Epithelial cell of esophagus (primary cell): ENCODE measurements at places on chromosomes 6 and 20.

GRCh38 chr20:60482221-60483008 is 524.2 kb downstream of the CDH26 start:
- no peak for DNase-seq

DNA sequence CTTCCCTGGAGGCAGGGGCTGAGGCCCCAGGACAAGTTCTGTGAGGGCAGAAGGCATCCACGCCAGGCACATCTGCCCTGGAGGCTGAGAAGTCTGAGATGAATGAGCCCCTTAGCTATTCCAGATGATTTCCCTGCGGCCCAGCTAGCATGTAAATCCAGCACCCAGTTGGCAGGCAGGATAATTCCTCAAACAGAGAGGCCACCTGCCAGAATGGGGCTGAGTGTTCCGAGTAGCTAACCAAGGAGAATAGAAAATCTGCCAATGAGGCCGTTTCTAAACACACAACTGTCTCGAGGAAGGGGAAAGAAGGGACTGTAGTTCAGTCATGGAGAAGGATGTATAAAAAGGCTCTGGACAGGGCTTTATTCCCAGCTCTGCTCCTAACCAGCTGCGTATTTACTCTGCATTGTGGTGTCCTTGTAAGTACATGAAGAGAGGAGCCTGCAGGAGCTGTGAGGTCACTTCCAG is 211.4 kb upstream of the CDYL start:
- no peak for DNase-seq

- peak; percentile 77 for DNase-seq
Observed at GRCh38 chr6:116447496-116448011, 13.6 kb upstream of the CALHM6 start.

GRCh38 chr6:31096656-31097055 is 15.7 kb downstream of the C6orf15 start:
- DNase-seq: no peak

GRCh38 chr20:56428410-56428809 is 16.4 kb downstream of the CASS4 start:
- DNase-seq: peak; percentile 36

- DNase-seq: peak; percentile 71
Observed at GRCh38 chr6:29813809-29814208, 13.8 kb upstream of the HLA-G start.

DNA sequence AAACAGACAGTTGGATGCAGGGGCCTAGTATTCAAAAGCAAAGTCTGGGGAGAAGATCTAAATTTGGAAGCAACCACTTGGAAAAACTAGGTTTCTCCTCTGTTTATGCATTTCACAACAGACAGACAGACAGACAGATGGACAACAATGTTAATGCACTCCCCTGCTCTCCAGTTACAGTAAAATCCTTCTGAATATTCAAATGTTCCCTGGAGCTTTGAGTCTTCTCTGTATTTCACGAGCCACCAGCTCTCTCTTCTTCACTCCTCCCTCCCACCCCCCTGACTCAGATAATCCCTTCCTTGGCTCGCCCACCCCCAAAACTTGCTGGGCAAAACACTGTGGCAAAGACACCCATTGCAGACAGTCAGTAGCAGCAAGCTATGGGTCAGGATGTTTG is 129.3 kb upstream of the TOP1 start:
- DNase-seq: no peak

- no peak for DNase-seq
Observed at GRCh38 chr20:29741594-29741893, 1515.9 kb upstream of the DEFB115 start.

GRCh38 chr6:82097676-82098075 is 149.9 kb downstream of the IBTK start:
- peak; percentile 81 for DNase-seq

DNA sequence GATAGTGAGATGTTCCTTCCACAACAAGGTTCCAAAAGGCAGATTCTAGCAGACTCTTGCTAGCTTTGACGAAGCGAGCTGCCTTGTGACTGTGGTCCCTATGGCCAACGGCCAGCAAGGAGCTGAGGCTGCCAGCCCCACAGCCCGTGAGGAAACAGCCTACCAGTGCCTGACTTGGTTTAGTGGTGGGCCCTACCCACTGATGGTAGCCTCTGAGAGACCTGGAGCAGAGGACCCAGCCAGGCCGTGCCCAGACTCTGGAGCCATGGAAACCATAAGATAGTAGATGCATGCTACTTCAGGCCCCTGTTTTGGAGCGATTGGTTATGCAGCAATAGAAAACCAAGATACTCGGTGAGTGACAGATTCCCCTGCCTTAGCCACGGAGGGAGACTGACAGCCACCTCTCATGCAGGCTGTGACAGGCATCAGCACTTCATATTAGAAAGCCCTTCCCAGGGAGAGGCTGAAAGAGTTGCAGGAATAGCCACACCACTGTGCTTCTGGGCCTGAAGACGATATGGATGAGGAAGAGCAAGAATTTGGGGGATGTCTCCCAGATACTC is 19.2 kb downstream of the PSMG4 start:
- DNase-seq: no peak

GRCh38 chr6:159249128-159249527 is 79.9 kb downstream of the FNDC1 start:
- DNase-seq: no peak

- no peak for DNase-seq
Observed at GRCh38 chr6:116326996-116327395, 43.8 kb upstream of the DSE start.

- no peak for DNase-seq
Observed at GRCh38 chr6:108432792-108433191, 127.9 kb upstream of the FOXO3 start.

DNA sequence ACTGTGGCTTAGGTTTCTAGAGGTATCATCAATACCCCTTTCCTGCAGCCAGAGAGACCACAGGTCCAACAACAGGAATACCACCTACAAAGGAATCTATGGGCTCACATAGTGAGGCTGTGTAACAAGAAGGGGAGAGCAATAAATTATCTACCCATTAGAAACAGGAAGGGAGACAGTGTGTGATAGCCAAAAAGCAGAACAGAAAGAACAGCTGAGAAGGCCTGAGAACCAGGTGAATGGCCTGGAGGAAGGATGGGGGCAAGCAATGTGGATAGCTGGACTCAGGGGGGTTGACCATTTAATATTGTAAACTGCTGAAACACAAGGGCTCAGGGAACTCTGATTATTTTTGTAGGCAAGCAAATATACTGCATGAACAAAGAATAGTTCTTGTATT is 628.2 kb downstream of the COL12A1 start:
- no peak for DNase-seq

DNA sequence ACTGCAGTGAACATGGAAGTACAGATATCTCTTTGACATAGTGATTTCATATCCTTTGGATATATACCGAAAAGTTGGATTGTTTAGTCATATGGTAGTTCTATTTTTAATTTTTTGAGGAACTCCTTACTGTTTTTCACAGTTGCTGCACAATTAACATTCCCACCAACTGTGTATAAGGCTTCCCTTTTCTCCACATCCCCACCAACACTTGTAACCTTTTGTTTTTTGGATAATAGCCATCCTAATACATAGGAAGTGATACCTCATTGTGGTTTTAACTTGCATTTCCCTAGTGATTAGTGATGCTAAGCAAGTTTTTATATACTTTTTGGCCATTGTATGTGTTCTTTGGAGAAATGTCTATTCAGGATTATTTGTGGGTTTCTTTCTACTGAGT is 45.1 kb upstream of the TENT5A start:
- DNase-seq: no peak

- DNase-seq: peak; percentile 82
Observed at GRCh38 chr6:111573892-111574797, 31.5 kb downstream of the TRAF3IP2 start.

DNA sequence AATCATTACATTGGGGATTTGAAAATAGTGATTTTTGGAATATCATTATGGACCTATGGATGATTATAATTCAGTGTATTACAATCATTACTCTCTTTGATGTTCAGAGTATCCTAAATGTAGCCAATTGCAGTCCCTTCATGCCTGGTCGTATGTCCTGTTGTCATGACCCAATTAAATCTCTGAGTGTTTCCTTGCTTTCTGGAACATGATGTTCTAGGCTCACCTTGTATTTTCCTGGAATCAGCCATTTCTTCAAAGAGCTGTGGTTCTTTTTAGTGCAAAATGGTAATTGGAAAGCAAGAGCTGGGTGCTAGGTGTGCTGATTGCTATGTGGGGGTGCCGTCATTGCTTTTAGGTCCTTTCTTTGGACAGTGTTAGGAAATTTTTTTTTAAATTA is 100.7 kb upstream of the RNF24 start:
- DNase-seq: no peak

GRCh38 chr20:3165473-3166337 is 6.0 kb upstream of the FASTKD5 start:
- DNase-seq: peak; percentile 20

- no peak for DNase-seq
Observed at GRCh38 chr20:40956542-40957264, 71.9 kb upstream of the TOP1 start.

GRCh38 chr6:156791320-156791850 is 14.2 kb downstream of the ARID1B start:
- DNase-seq: peak; percentile 74

DNA sequence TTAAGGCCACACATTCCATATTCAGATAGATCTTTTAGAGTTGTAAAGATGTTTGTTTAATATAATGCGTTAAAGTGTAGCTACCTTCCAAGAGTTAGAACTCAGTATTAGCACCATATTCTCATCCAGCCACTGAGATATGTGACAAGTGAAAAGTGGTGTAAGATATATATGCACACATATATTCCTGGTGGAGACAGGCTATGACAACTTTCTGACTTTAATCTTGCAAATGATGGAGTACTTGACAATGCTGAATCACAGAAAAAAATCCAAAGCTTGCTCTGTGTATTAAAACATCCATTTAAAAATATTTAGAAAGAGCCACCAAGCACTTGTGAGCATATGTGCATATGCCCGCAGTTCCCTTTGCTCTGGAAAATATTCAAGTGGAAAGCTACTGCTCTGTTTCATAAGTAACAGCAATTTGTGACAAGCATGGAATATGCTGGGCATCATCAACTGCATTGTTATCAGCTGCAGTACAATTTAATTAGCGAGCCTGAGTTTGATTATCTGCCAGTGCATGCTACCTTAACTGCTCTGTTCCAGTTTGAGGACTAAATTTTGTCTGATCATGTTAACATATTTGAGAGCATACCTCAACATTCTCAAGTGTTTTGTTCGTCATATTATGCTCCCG is 64.8 kb downstream of the VIP start:
- no peak for DNase-seq

DNA sequence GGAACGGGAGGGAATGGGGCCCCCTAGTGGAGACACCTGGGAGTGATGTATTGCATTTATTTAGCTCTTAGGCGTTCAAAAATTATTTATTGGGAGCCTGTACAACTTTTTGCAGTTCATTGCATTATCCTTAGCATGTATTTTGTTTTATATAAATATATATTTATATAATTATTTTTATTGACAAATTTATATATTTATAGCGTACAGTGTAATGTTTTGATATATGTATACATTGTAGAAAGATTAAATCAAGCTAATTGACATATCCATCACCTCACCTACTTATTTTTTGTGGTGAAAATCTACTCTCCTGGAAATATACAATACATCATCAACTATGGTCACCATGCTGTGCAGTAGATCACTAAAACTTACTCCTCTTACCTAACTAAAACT is 975 bp downstream of the SIRT5 start:
- DNase-seq: no peak

- no peak for DNase-seq
Observed at GRCh38 chr6:124822721-124823120, 139.5 kb upstream of the RNF217 start.

DNA sequence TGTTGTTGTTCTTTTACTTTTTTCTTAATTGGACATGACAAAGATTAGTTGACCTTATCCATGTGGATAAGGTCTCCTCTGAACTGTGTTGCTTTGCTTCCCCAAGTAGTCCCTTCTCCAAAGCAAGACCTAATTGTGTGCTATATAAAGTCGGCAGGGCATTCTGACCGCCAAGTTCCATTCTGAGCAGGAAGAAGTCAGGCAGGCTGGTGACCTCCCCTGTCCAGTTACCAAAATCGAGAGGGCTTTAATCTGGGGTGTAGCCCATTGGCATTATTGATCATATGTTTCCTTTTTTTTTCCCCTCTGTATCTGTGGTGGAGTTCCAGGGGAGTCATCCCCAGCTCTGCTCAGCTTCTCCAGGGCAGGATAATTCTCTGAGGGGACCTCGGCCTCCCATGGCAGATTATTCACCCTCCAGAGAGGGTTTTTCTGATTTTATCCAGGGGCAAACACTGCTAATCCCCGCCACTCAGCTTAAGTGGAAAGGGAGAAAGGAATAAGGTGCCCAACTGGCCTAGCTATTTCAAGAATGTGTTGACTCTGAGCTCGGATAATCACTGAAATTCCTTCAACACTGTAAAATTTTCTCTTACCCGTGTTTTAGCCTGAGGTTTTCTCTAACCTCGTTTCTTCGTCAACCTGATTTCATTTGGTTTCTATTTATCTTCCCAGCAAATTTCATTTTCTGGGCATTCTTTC is 71.8 kb upstream of the L3MBTL3 start:
- DNase-seq: no peak

- DNase-seq: no peak
Observed at GRCh38 chr6:8958894-8959511, 523.7 kb upstream of the SLC35B3 start.

GRCh38 chr6:125923366-125923877 is 33.1 kb upstream of the HINT3 start:
- DNase-seq: no peak

DNA sequence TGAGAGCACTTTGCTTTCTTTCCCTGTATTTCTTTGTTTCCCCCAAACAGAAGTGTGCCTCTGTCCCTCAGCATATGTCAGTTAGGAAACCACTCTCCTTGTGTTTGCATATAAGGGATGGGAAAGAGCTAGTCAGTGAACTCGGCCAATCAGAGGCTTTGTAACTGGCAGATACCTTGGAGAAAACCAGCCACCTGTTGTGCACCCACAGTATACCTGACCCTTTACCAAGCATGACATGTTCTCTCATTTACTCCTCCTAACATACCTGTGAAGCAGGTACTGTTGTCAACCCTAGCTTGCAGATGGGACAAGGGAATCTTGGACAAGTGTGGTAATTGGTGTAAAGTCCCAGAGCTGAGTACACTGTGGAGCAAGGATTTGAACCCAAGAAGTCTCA is 96.1 kb upstream of the FAM8A1 start:
- no peak for DNase-seq

GRCh38 chr6:155130161-155130853 is 133.5 kb upstream of the CLDN20 start:
- no peak for DNase-seq

- DNase-seq: no peak
Observed at GRCh38 chr20:10672624-10673127, 1.1 kb downstream of the JAG1 start.

- no peak for DNase-seq
Observed at GRCh38 chr6:157946865-157947532, 34.7 kb upstream of the SYNJ2 start.

- peak; percentile 86 for DNase-seq
Observed at GRCh38 chr20:22836211-22836610, 198.9 kb upstream of the SSTR4 start.

- peak; percentile 61 for DNase-seq
Observed at GRCh38 chr6:135030532-135031178, 24.0 kb downstream of the HBS1L start.
